ENCODE measurements at places on chromosomes 7 and 10.

DNA sequence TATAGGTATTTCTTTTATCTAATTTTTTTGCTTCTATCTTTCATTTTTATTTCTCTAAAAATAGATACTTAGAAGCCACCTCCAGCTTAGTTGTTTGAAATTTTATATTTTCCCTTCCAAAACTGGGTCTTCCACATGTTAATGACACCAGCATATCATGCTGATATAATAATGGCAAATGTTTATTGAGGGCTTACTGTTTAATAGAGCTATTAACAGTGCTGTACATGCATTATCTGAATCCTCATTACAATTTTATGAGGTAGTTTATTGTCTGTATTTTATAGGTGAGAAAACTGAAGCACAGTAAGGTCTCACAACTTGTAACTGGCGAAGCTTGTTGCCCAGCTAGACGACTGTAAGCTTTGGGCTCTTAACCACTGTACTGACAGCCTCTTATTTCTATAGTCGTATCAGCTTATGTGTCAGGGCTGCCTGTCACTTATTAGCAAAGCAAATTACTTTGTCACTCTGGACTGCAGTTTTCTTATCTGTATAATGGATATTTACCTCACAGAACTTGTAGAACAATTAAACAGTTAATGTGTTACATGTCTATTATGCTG, 51.2 kb downstream of the ANKIB1 start:
- no peak for DNase-seq

DNA sequence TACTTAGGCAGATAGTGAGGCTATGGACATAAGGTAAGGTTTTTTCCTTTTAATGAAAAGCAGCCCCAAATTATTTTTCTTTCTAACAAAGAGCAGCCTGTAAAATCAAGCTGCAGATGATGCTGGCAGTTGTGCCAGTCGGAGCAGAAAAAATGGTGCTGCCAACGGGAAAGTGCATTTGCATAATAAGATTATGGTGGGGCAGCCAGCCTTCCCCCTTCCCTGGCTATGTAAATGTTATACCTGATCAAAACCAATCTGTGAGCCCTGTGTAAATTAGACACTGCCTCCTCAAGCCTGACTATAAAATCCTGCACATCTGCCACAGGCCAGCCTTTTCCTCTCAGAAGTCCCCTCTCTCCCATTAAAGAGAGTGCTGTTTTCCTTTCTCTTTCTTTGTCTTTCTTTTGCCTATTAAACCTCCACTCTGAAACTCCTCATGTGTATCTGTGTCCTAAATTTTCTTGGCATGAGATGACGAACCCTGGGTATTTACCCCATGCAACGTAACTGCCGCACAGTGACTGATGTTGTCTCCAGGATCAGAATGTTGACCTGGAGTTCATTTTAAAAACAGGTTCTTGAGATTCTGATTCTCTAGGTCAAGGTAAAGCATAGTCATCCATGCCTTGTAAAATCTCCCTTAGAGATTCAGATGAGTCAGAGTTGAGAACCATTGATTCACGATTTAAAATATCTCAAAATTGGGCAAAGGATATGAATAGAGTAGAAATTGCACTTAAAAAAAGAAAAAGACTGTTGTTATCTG, 167.3 kb upstream of the C1GALT1 start:
- no peak for DNase-seq

GRCh38 chr10:108064746-108065260, 900.3 kb upstream of the SORCS1 start:
- DNase-seq: no peak

DNA sequence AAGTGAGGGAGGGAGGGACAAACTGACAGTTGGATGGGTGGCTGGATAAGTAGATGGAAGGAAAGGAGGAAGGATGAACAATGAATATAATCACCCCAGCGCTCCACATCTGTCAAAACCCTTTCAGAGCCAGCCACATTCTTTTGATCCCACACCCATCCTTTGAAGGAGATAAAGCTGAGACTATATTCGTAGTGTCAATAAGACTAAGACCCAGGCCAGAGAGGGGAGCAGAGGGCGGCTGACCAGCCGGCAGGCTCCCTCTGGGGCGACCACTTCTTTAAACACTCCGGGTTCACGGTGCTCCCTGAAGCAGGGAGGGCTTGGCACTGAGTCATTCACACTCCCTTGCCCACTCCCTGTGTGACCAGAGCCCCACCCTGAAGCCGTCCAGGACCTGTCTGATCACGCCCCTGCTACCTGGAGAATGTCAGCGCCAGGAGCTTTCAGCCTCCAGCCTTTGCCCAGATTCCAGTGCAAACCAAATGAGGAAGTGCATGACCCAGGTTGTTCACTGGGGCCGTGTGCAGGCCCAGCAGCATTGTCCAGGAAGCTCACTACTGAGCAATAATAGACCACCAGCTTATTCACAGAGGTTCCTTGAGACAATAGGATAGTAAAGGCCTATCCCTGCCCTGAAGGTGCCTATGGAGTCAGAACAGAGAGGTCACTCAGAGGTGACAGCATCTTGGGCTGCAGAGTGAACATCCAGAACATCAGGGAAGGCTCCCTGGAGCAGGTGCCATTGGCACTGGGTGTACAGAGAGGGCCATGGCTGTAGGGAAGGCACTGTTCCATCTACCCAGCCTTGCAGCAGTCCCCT, 34.4 kb downstream of the UNC5B start:
- DNase-seq: no peak

DNA sequence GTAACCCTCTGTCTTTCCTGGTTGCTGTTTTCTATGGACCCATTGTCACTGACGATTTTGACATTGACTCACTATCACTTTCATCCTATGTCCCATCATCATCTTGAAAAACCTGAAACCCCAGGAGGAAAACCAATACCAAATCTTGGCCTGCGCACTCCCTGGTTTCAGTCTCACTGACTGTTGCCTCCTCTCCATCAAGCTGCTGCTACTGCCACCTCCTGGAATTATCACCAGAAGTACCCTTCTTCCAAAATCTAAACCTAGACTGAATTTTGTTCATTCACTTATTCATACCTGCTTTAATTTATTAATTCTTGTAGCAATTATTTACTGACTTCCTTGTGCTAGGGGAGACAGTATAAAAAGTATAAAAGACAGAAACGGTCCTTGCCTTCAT, 44.5 kb upstream of the ACBD5 start:
- no peak for DNase-seq

DNA sequence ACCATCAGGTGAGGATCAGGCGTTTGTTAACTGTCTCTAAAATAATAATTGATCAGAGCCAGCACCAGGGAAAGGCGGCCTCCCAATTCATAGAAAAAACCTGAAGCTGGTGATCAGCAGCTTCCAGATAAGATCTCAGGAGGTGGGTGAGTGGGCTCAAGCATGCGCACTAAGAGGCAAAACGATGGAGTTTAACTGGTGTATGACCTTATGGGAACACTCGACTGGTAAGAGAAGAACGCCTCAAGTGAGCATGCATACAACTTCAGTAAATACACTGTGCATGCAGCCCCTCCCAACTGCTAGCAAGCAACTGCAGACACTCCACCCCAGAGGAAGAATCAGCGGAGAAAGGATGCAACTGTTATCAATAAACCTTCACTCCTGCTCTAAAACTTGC, 18.1 kb downstream of the RAPGEF5 start:
- DNase-seq: no peak

DNA sequence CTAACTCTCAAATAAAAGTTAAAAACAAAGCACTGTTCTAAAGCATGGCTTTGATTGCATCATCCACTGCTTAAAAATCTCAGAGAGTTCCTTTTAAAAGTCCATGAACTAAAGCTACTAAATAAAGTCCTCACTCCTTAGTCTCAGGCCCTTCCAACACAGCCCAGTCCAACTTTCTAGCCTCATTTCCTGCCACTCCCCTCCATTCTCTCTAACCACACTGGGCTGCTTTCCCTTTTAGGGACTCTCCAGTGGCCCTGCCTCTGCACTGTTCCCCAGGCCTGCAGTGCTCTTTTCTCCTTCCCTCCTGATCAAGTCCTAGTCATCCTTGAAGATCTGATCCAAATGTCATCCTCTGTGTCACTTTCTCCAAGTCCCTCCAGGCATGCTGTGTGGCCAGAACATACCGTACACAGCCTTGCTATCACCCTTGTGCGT, 56.9 kb upstream of the PPP1R3C start:
- DNase-seq: peak; percentile 3

GRCh38 chr10:30185916-30186315, 126.5 kb upstream of the JCAD start:
- no peak for DNase-seq

DNA sequence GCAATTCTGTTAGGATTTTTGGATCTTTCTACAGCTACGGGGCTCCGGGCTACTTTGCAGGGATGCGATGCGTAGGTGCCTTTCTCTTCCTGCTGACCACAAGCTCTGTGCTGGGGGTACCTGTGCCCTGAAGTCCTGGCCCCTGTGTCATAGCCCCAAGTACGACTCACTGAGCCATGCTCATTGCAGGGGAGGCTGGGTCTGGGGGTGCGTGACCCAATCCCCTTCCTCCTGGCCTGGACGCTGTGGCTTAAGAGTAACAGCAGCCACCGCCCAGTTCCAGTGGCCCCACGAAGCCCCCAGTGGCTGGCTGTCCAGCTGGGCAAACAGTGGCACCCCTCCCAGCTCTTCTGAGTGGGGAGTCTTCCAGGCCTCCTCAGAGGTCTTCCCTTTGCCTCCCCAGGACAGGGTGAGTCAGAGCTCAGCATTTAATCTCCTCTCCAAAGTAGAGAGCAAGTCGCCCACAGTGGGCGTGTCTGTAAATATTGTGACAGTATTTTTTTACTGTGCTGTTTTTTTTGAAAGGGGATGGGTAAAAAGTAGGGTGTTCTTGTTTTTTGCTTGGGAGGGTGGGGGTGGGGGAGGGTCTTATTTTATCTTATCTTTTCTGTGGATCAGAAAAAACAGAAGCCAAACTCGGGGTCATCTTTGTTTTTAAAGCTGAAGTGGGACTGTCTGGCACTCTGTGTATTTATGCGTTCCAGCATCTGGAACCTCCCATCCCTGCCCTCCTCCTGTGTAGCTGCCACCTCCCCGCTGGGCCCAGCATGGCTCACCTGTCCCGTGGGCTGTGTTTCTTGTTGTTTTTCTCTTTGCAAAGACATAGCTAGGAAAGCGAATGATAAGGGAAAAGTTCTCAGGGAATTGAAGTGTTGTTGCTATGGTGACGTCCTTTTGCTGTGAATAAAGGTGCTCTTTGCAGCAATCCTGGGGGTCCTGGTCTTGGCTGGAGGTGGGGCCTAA, 8.2 kb downstream of the LFNG start:
- DNase-seq: no peak

GRCh38 chr10:110169586-110169985, 37.8 kb upstream of the MXI1 start:
- no peak for DNase-seq

- DNase-seq: no peak
These were observed 112.5 kb upstream of the ANKRD1 start for GRCh38 chr10:91033324-91033950.

- DNase-seq: no peak
These were observed 17.0 kb upstream of the PIK3CG start for GRCh38 chr7:106848049-106848448.

DNA sequence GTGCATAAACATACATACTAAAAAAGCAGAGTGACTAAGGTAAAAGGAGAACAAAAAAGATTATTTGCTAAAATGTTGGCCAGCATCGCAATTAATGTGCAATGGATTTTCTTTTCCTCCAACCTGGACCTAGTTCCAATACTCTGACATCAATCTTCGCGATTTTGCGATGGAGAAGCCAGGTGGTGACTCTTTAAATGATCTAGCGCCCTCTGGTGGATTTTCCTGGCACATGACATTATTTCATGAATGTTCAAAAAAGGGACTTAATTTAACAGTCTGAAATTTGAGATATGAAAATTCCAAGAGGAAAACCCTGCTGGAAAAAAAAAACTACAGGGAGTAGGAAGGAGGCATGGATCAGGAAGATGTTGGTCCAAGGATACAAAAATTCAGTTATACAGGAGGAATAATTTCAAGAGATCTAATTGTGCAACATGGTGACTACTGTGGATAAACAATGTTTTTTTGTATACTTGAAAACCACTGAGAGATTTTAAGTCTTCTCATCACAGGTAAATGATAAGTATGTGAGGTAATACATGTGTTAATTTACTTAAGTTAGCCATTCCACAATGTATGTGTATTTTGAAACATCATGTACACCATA, 4.3 kb upstream of the KCNMA1 start:
- peak; percentile 43 for DNase-seq

DNA sequence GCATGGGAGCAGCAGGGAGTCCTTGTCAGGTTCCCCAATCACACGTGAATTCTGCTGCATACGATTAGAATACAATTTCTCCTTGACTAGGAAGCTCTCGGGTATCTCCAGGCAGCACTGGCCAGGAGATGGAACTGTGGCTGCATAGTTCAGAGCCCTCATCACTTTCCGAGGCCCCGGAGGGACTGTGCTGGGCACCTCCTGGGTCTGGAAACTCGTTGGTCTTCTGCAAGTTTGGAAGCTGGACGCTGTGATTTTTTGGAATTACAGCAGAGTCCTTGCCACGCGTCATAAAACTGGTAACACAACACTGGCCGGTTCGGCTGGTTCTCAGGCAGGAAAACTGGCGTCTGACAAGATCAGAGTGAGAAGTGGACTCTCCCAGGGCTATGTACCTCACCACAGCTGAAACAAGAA, 216.1 kb downstream of the CCDC3 start:
- no peak for DNase-seq

DNA sequence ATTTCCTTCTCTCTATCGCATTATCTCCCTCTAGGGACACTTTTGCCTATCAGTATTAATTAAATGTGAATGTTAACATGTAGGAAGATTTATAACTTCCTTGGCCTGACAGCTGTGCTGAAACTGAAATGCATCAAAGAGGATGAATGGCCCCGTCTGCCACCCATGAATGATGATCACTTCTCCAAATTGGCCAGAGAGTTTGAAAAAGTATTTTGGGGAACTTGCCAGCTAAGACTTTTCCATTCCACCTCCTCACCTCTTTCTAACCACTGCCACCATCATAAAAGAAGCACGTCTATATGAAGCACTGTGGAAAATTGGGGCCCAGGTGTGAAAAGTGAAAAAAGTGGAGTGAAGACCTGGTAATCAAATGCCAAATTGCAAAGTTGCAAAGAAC, 25.4 kb upstream of the ST8SIA6 start:
- DNase-seq: no peak

DNA sequence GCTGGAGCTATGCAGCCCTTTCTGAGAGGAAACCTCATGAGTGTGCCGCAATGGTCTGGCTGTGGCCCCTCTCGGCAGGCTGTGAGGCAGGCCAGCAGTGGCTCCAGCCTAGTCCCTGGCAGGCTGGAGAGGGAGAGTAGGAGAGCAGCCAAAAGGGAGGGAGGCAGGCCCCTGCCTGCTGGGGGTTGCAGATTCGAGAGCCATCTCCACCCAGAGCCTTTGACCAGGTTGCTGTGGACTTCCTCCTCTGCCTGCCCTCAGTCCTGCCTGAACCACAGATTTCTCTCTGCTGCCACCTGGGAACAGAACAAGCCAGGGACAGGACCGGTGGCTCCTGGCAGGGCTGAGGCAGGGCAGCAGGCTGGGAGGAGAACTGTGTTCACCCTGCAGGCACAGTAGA, 13.9 kb downstream of the PAX2 start:
- DNase-seq: no peak

DNA sequence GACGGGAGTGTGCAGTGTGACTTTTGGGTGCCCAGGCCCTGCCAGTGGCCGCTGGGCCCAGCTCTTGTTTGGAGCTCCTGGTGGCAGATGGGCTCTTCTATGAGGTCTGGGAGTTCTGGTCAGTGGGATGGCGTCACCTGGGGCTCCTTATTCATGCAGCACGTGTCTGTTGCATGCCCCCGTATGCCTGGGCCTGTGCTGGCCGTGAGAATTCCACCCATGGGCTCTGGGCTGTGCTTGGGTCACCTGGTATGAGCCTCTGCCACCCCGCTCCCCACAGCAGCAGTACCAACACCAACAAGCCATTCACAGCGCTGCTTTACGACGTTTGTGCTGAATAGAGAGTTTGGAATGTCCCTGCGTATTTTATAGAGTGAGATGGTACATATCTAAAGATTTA, 27.1 kb downstream of the INPP5A start:
- no peak for DNase-seq
